ENCODE measurements at places on chromosomes 1 and 21.
A peak's percentile ranks its signal among the peaks of the same experiment; 100 is the strongest.

DNA sequence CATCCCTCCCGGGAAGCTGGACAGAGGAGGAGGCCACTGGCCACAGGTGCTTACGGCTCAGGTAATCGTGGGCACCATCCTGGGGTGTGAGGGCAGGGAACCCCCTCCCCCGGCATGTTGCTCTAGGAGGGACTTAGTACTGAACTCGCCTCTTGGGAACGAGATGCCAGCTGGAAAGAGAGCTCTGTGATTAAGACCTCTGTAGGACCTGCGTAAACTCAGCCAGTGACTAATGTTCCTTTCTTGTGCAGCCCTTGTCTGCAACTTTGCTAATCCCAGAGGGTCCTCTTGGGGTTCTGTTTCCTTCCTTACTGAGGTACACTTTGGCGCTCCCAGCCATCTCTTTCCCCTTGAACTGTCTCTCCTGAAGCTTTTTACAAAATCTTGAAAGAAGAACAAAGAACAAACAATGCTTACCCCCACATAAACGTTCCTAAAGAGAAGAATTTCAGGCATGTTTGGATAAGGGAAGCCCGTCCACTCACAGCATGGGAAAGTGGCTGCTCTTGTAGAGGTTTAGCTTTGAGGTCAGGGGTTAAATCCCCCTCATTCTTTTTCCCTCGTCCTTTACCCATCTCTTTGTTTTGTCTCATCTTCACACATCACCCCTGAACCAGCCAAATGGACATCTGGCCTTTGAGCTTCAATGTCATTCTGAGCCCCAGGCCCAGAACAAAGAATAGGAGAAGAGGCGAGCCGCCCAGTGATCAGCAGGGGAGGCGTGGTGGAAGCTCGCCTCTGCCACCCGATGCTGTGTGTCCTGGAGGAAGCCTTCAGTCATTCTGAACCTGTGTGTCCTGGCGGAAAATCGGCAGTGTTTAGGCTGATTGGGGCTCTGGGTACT lies 37.4 kb downstream of the CITED4 start:
- DNase-seq, result no peak

- DNase-seq, result no peak
Measured at GRCh38 chr21:39434950-39435349, 10.6 kb downstream of the LCA5L start.

DNA sequence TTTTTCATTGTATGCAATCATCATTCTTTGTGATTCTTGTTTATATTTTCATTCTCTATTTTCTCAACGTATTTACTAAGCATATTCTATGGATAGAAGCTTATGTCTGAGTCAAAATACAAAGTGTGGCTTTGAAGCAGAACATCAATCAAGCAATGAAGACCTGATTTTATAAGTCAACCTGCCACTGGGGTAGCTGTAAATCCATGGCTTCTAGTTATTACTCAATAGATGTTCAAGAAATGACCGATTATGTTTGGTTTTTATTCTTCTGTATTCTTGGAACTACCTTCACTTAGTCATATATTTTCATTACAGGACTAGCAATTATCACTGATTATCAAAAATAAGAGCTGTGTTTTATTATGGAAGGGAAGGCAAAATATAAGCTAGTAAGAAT lies 20.5 kb upstream of the PTGS2 start:
- DNase-seq, result no peak

- no peak for DNase-seq
Measured at GRCh38 chr21:24127651-24128050, 1479.6 kb downstream of the MRPL39 start.

DNA sequence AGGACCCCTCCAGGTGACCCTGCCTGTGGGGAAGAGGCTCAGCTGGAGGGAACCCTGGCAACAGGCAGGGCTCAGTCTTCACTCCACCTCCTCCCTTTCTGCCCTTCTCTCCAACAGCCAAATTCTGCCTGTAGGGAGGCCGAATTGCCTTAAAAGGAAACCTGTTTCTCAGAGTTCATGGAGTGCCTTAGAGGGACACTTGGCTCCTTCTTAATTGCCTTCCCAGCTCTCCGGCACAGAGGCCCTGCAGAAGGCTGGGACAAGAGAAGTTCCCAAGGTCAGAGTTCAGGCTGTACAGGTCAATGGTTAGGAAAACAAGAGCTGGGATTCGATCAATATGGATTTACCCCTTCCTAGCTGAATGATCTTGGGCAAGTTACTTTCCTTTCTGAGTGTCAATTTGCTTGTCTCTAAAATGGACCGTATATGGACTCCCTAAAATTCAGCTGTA lies 6.2 kb downstream of the CSRP1 start:
- DNase-seq, result no peak

DNA sequence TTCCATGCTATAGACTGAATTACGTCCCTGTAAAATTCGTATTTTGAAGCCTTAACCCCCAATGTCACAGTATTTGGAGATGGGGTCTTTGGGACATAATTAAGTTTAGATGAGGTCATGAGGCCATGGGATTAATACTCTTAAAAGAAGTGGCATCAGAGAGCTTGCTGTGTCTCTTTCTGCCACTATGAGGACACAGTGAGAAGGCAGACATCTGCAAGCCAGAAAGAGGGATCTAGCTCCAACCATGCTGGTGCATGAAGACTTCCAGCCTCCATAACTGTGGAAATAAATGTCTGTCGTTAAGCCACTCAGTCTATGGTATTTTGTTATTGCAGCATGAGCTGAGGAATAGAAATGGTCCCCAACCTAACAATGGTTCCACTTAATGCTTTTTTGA lies 99.0 kb downstream of the LTN1 start:
- DNase-seq, result no peak

DNA sequence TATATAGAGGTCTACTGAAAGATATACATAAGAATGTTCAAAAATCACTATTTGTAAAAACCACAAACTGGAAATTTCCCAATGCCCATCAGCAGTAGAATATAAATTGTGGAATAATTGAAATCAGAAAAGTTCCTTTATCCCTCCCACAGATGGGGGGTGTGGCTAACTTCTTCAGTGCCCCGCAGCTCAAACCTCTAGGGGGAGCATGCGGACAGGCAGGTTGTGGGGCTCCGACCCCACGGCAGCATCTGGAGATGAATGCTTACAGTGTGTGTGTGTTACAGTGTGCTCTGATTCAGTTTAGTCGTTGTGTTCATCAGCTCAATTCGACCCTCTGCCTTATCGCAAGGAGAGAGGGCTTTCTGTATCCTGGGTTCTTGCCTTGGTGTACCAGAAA lies 262.1 kb upstream of the LRRC7 start:
- no peak for DNase-seq

DNA sequence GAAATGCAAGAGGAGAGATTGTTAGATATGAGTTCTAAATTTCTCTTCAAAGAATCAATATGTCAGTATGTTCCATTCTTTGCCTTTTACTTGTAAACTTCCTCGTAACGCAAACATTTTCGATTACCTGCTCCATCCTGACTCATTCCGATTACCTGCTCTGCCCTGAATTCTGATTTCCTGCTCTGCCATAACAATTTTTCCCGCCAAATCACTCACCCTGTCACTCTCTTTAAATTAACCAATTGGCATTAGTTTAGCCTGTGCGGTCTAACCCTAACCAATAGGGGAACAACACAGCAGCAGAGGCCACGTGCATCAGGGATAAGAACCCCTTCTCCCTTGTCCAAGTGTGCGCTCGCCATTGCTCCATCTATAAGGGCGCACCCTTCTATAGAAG lies 25.0 kb upstream of the CBR3 start:
- DNase-seq, result no peak

GRCh38 chr1:110161849-110162248 lies 11.6 kb downstream of the SLC6A17 start:
- DNase-seq, result no peak

DNA sequence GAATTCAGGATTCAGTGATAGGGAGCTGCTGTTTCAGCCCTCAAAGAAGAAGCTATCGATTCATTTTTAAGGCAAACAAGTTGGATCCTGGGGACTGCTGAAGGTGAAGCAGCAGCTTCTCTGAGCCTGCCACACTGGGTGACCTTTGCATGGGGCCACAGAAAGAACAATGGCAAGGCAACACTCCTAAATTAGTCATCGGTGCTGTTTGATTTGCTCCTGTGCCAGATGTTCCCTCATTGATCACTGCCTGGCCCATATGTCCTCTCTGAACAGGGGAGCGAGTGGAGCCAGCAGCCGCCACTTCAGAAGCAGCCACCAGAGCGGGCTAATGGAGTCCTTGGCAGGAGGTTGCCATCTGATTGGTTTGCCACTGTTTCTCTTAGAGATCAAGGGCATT lies 391.5 kb downstream of the NTNG1 start:
- no peak for DNase-seq

DNA sequence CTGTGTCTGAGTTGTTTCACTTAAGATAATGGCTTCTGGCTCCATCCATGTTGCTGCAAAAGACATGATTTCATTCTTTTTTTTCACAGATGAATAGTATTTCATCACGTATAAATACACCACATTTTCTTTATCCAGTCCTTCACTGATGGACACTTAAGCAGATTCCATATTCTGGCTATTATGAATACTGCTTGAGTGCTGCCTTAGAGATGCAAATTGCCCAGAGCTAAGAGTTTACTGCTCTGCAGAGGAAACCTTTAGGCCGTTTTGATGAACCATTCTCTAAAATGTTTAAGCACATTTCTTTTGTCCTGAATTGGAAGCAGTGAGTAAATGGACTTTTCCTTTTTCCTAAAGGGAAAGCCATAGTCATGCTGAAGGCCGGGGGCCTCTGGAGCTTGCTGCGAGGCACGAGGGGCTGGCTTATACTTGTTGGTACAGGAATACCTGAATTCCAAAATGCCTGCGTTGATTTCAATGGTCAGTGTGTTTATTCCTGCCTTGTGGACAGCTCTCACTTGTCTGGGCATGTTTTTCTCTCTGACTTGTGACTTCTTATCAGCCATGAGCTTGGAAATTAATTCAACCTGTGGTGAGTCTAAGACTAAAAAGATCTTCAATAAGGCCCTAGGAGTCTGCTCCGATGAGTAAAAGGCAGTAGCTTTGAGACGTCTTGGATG lies 201.0 kb upstream of the MAP1LC3C start:
- no peak for DNase-seq

DNA sequence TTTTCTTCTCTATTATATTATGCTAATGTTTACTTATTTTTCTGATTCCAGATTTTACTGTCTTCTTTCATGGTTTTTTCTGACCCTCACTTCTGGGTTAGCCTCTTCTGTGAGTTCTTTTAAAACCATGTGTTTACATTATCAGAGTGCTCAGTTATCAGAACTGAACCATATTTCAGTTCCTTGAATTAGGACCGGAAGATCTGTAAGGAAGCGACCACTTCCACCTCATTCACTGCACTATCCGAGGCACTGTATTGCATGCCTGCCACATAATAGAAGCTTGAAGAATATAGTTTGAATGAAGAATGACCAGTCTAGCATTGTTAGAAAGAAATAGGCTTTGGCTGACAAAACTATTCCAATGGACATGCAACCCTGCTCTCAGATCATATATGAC lies 281.0 kb upstream of the DEPDC1 start:
- DNase-seq, result no peak

DNA sequence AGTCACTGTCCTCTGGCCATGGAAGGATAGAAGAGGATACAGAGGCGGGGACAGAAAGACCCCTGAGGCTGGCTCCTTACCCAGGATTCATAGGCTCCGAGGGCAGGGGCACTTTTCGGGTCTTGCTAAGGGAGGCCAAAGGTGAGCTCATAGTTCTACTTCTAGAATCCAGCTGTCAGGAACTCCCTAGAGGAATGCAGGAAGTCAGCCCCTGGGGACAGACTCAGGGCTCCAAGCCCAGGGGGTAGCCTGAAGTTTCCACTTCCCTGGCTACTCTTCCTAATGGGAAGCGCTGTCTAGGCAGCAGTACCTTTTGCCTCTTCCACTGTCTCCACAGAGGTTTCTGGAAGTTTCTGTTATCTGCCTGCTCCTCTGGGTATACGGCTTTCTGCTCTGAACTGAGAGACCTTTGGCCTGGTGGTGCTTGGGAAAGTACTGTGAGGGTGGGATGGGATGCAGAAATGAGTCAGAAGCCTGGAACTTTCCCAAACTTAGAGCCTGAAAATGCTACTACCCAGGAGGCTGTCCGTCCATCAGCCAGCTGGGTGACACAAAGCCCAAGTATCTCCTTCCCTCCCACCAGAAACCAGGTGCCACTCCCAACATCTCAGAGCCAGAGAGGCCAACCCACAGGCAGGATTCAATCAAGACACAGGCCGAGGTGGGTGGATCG lies 3.6 kb downstream of the UBXN11 start:
- DNase-seq, result no peak

DNA sequence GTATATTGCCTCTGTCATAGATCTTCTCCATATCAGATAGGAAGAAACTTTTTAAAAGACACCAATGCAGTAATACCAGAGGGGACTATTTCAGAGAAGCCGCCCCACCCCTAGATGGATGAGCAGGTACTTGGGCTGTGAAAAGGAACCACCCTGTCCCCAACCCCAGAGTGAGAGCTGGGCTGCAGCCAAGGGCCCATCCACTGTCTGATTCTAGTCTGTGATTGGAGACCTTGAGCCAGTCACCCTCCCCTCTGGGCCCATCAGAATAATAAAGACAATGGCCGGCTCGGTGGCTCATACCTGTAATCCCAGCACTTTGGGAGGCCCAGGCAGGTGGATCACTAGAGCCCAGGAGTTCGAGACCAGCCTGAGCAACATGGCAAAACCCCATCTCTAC lies 5.0 kb downstream of the CLEC20A start:
- DNase-seq, result no peak

DNA sequence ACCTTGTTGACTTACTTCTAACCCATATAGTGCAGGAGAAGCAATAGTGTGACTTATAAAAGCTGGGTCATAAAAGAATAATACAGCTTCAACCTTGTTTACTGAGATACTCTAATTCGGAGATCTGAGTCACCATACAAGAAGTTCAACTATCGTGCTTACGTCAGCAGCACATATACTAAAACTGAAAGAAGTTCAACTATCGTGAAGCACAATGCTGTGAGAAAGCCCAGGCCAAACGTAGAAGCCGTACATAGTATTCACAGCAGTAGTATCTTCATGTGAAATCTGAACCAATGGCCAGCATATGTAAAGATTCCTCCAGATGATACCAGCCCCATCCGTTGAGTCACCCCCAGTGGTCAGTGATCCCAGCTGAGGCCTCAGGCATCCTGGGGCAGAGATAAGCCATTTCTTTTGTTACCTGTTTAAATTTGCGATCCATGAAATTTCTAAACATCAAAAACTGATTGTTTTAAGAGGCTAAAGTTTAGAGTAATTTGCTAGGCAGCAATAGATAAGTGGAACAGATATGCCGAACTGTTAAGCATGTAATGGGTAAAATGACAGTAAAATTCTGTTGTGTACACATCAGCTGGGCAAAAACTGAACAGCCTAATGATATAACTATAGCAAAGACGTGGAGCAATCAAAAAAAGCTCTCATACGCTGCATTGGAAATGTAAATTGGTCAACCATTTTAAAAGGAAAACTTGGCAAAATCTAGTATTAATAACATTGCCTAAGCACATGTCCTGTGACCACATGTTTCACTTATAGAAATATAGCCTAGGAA lies 53.9 kb upstream of the SAMD13 start:
- peak; percentile 34 for DNase-seq

DNA sequence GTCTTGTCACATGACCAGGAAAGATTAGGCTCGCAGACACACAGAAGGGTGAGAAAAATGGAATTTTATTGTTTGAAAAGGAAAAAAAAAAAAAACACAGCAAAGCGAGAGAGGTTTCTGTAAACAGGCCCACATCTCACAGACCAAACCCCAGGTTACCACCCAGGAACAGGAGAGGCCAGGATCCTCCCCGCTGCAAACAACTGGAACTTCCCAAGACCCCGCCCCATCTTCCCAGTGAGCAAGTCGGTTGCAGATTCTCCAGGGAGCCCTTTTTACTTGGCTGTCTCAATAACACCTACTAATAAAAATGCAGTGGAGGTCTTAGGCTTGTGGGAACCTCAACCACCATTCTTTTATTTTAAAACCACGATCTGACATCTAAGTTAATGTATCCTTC lies 84.7 kb upstream of the ETS2 start:
- DNase-seq, result no peak

GRCh38 chr1:82597649-82598048 lies 796.9 kb downstream of the ADGRL2 start:
- no peak for DNase-seq
